ENCODE measurements at places on chromosomes 16 and 17. TPM values are rescaled to one million over a fixed set of nuclear protein-coding genes. Genes with fewer than 3 reads are reported as not detected.
A peak's percentile ranks its signal among the peaks of the same experiment; 100 is the strongest.

The CRISPLD2 gene
- total RNA-seq: 58.4 TPM

The NAGS gene
- total RNA-seq: 4.5 TPM

The CXCL16 gene
- 12.4 TPM for total RNA-seq

The KRTAP2-1 gene
- total RNA-seq: not detected

The GNG13 gene
- total RNA-seq: not detected

The MYADML2 gene
- total RNA-seq: 0.55 TPM

The RDM1 gene
- total RNA-seq: not detected

The TP53TG3 gene
- total RNA-seq: not detected

GRCh38 chr17:6640536-6641246 is at the start of the genes KIAA0753 and TXNDC17:
TSS of gene KIAA0753 (minus strand) at chr17:6640711. CDS start at chr17:6635103, 5,608 bp downstream.
TSS of gene TXNDC17 (plus strand) at chr17:6641060. CDS start at chr17:6641083, 23 bp downstream.
- H3K27me3 ChIP-seq: no peaks in the 10 kb centered on the region
- H3K4me1 ChIP-seq: no peaks in the 10 kb centered on the region
- H3K36me3 ChIP-seq: peaks cover 18% of the 10 kb centered on the region
- H3K27ac ChIP-seq: peak within 1 kb of the TSS; percentile 78
- peak; percentile 87 for DNase-seq

DNA sequence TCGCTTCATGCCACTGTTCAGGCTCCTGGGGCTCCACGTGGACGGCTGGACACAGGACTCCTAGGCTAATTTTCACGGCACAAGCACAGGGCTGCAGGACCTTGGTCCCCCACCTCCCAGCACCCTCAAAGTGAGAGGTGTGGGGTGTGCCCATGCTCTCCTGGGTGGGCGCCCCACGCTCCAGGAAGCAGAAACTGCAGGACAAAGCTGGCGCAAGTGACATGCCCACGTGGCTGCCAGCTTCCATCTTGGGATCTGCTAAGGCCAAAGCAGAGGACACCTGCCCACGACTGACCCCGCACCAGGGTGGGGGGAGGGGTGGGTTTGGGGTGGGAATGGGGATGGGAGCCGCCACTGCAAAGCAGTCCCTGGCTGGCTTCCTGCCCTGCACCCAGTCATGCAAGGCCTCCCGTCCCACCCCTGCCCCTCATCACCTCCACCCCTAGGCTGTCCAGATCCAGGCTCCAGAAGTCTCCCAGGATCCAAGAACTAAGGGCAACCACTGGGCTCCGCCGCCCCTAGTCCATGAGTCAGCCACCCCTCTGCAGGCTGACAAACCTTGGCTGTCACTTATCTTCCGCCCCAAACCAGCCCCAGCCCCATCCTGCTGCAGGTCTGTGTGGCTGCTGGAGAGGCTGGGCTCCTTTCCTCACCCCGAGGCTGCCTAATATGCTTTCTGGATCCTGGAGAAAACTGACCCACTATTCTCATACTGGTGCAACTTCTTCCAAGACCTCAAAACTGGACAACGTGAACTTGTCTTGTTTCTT is 11.1 kb downstream of the USP6 start:
- no peak overlapping the region for H3K4me3 ChIP-seq
- H3K36me3 ChIP-seq: no peaks in the 10 kb centered on the region
- DNase-seq: peak; percentile 30
- no peaks in the 10 kb centered on the region for H3K27me3 ChIP-seq

DNA sequence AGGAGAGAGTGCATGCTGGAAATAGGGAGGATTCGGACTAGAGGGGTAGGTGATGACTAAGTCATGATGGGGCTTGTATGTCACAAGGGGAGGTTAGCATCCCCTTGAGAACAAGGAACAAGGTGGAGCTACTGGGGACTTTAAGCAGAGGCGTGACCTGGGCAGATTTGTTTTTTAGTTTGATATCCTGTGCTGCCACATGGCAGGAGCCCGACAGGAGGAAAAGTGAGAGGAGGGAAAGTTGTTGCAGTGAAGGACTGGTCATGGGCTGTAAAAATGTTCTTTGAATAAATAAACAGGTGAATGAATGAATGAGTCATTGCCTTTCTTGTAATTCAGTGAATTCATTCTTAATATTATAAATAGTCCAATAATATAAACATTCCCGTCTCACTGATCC is 365.1 kb upstream of the CDH5 start:
- no peaks in the 10 kb centered on the region for H3K36me3 ChIP-seq
- no peak for DNase-seq
- H3K27ac ChIP-seq: no peak overlapping the region
- H3K4me1 ChIP-seq: no peaks in the 10 kb centered on the region
- H3K4me3 ChIP-seq: no peak overlapping the region

DNA sequence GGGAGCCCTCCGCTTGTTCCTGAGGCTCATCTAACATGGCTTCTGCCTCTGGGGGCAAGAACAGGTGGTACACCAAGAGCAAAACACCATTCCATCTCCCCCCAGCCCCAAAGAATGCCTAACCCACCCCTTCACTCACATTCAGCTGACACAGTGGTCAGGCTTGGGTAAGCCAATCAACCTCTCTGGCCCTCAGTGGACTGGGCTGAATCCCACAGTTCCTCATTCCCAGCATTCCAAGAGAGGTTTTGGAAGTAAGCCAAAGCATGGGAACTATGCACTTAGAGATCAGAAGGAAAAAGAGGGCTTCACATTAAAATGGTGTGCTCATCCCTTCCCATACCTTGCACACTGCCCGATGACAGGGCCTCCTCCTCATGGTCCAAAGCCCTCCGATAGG is 7.8 kb downstream of the PIGS start:
- no peak overlapping the region for H3K27ac ChIP-seq
- peaks cover 34% of the 10 kb centered on the region for H3K36me3 ChIP-seq
- H3K4me3 ChIP-seq: no peak overlapping the region
- peaks cover 6% of the 10 kb centered on the region for H3K4me1 ChIP-seq
- no peaks in the 10 kb centered on the region for H3K27me3 ChIP-seq

DNA sequence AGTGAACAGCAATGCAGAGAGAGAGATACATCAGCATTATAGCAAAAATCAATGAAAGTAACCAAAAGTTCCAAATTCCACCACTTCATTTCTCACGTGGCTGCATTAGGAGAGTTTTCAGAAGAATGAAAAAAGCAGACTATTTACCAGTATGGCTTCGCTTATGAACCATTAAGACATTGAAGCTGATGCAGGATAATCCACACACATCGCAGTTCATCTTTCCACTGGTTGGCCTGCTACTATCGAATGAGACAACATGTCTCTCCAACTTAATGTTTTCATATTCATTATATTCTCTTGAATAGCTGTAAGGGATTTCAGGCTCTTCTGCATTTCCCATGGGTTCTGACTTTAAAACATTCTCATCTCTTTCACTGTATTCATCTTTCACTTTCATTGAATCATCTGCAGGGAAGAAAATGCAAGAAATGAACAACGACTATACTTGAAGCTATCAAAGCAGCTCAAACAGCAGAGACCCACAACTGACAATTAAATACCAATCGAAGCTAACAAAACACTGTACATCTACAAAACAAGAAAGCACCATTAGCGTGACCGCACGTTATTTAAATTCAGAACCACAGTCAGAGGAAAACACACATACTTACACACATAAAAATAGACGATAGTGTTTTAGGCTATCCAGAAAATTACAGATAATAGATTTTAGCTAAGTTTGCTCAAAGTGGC is 54.9 kb downstream of the GRB7 start:
- no peak for DNase-seq
- H3K27me3 ChIP-seq: no peaks in the 10 kb centered on the region
- H3K27ac ChIP-seq: no peak overlapping the region
- H3K36me3 ChIP-seq: no peaks in the 10 kb centered on the region
- H3K4me1 ChIP-seq: no peaks in the 10 kb centered on the region
- H3K4me3 ChIP-seq: no peak overlapping the region

GRCh38 chr17:80745183-80745582 is 200.5 kb downstream of the RPTOR start:
- DNase-seq: no peak
- H3K27me3 ChIP-seq: no peaks in the 10 kb centered on the region
- H3K4me3 ChIP-seq: no peak overlapping the region
- H3K36me3 ChIP-seq: no peaks in the 10 kb centered on the region
- no peak overlapping the region for H3K27ac ChIP-seq

GRCh38 chr17:1006054-1006453 is 9.1 kb downstream of the TIMM22 start:
- H3K36me3 ChIP-seq: peaks cover 71% of the 10 kb centered on the region
- no peak for DNase-seq
- no peaks in the 10 kb centered on the region for H3K4me1 ChIP-seq
- H3K27me3 ChIP-seq: no peaks in the 10 kb centered on the region

DNA sequence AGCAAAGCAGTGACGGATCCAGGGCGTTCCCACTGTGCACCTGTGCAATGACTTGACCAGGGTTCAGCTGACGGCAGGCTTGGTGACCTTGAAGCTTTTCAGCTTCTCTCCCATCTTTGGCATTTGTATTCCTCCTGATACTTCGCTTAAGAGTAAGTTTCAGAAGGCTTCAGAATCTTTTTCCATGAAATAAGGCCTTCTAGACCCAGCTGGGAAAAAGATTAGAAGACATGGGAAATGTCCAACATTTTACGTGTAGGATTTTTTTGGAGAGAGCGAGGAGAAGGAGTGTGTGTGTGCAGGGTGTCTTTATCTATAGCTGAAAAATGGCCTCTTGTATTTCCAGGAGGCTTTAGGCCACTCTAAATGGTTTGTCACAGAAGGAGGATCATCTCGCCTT is 104.1 kb downstream of the BANP start:
- H3K27me3 ChIP-seq: no peaks in the 10 kb centered on the region
- no peak overlapping the region for H3K27ac ChIP-seq
- no peak for DNase-seq
- peaks cover 17% of the 10 kb centered on the region for H3K36me3 ChIP-seq
- no peaks in the 10 kb centered on the region for H3K4me1 ChIP-seq
- H3K4me3 ChIP-seq: no peak overlapping the region

GRCh38 chr17:82492643-82493225 is 26.8 kb upstream of the FOXK2 start:
- no peak for DNase-seq
- H3K4me1 ChIP-seq: no peaks in the 10 kb centered on the region
- H3K27me3 ChIP-seq: no peaks in the 10 kb centered on the region
- no peak overlapping the region for H3K27ac ChIP-seq

DNA sequence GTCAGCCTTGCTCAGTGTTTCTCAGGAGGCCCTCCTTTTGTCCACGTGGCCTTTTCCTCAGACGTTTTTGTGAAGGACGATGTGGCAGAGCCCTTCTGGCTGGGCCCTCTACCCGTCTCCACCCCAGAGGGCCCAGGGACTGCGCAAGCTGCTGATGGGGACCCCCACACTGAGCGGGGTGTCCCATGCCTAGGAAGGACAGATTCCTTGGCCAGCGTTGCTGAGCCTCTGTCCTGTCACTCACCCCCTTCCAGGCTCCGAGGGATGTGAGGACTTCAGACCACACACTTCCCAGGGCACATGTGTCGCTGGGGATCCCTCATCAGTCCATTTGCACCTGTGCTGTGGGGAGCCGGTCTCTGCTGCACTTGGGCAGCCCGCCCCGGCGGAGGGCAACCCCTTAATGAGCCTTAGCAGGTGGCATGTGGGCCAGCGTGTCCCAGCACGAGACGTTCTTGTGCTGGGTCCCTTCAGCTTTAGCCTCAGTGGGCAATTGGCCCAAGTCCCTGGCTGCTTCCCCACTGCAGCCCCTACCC is 48.3 kb downstream of the NT5M start:
- H3K27me3 ChIP-seq: no peaks in the 10 kb centered on the region
- H3K4me3 ChIP-seq: no peak overlapping the region
- no peaks in the 10 kb centered on the region for H3K36me3 ChIP-seq

DNA sequence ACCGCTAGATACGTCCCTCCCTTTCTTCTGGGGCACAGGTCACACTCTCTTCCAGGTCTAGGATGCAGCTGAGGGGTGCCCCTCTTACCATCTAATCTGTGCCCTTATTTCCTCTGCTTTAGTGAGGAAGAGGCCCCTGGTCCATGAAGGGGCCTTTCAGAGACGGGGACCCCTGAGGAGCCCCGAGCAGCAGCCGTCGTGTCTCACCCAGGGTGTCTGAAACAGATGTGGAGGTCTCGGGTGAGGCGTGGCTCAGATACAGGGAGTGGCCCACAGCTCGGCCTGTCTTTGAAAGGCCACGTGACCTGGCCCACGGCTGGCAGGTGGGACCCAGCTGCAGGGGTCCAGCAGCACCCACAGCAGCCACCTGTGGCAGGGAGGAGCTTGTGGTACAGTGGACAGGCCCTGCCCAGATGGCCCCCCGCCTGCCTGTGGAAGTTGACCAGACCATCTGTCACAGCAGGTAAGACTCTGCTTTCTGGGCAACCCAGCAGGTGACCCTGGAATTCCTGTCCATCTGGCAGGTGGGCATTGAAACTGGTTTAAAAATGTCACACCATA is 15.6 kb downstream of the SCGB1C2 start:
- no peak overlapping the region for H3K27ac ChIP-seq
- no peak overlapping the region for H3K4me3 ChIP-seq
- H3K36me3 ChIP-seq: no peaks in the 10 kb centered on the region
- H3K27me3 ChIP-seq: no peaks in the 10 kb centered on the region
- no peak for DNase-seq
- no peaks in the 10 kb centered on the region for H3K4me1 ChIP-seq

DNA sequence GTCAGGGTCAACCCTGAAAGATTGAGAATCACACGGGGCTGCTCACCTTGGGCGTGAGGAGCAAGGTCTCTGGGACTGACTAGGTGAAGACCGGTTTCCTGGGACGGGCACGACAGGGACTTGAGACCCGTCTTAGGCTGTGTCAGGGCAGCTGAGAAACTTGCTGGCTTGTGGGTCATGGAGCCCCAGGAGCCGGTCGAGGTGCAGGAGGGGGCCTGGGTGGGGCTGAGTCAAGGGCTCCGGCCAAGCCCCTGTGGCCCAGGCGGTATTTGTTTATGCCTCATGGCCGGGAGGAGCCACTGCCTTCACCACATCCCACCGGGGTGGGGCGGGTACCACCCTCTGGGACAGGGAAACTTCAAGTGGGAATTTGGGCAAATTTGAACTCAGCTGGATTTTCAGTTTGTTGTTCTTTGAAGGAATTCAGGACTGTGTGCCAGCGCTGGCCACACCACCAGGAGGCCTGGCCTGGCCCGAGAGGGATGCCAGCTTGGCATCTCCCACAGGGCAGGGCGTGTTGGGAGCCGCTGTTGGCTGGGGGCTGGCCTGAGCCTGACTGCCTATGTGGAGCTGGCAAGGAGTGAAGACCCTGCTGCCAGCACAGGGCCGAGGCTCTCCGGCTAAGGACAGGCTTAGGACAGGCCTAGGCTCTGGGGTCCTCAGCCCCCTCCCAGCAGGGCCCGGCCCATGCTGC is 116.1 kb downstream of the METRNL start:
- H3K36me3 ChIP-seq: no peaks in the 10 kb centered on the region
- H3K4me1 ChIP-seq: no peaks in the 10 kb centered on the region
- H3K27me3 ChIP-seq: no peaks in the 10 kb centered on the region
- DNase-seq: no peak

DNA sequence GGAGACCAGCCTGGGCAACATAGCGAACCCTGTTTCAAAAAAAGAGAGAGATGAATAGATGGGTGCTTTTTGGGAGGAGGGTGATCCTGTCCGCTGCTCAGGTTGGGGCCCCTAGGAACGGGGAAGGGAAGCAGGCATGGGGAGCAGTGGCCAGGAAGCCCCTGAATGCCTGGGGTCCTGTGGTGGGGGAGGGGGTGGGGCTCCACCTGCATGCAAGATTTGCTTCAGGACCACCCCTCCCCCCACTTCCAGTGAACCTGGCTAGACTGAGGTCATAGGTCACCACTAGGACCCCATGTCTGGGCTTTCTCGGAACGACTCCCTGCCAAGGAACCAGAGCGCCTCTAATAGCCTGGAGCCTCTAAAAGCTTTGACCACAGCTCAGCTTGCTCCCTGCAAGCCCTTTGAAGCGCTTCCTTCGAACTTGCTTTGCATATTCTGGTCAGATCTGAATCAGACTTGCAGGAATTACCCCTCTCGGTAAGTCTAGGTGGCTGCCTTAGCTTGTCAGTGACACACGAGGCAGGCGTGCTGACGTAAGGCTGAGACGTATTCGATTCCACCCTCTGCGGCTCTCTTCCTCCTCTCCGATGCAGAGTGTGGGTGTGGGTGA is 3.7 kb downstream of the SOCS3 start:
- H3K4me3 ChIP-seq: no peak overlapping the region
- H3K36me3 ChIP-seq: peaks cover 16% of the 10 kb centered on the region
- H3K27me3 ChIP-seq: no peaks in the 10 kb centered on the region

Data from right atrium auricular region (tissue), 2 donors.